ENCODE measurements at places on chromosomes 5 and 9. TPM values are rescaled to one million over a fixed set of nuclear protein-coding genes. Genes with fewer than 3 reads are reported as not detected.

Gene UTP15
- total RNA-seq = 14.9 TPM

Gene SLC4A9
- total RNA-seq = not detected

Gene GABRG2
- not detected for total RNA-seq

Gene CCDC187
- total RNA-seq = under 0.01 TPM

Gene GKAP1
- total RNA-seq = 0.26 TPM

Gene TTC39B
- 33.0 TPM for total RNA-seq

Gene IL12B
- not detected for total RNA-seq

Gene TERT
- not detected for total RNA-seq

Gene LPAR1
- total RNA-seq = 39.8 TPM

Gene EQTN
- total RNA-seq = not detected

Gene HEMGN
- not detected for total RNA-seq

Gene TXNDC8
- not detected for total RNA-seq

Gene NUTM2F
- not detected for total RNA-seq

Gene PBX3
- total RNA-seq = 27.2 TPM

Gene ORM1
- not detected for total RNA-seq

Gene CSF2
- total RNA-seq = not detected

Gene FRRS1L
- total RNA-seq = not detected

Gene CCDC171
- 2.9 TPM for total RNA-seq

Gene SV2C
- total RNA-seq = under 0.01 TPM

Gene PCDHGA3
- total RNA-seq = 2.9 TPM

Gene UBE2QL1
- 0.06 TPM for total RNA-seq

All from aortic smooth muscle cell (primary cell).